NCI-H1417 (cell line): ENCODE measurements at places on chromosomes 6 and 20.

GRCh38 chr20:38447251-38447661 is 12.1 kb upstream of the SNHG17 start:
- DNase-seq: no peak

GRCh38 chr6:110951986-110952794 is 6.3 kb upstream of the GTF3C6 start:
- DNase-seq: no peak

- DNase-seq: no peak
Measured at GRCh38 chr6:149393002-149393679, 6.9 kb upstream of the SUMO4 start.

- peak; percentile 22 for DNase-seq
Measured at GRCh38 chr6:107662333-107662732, 161.8 kb downstream of the SCML4 start.

DNA sequence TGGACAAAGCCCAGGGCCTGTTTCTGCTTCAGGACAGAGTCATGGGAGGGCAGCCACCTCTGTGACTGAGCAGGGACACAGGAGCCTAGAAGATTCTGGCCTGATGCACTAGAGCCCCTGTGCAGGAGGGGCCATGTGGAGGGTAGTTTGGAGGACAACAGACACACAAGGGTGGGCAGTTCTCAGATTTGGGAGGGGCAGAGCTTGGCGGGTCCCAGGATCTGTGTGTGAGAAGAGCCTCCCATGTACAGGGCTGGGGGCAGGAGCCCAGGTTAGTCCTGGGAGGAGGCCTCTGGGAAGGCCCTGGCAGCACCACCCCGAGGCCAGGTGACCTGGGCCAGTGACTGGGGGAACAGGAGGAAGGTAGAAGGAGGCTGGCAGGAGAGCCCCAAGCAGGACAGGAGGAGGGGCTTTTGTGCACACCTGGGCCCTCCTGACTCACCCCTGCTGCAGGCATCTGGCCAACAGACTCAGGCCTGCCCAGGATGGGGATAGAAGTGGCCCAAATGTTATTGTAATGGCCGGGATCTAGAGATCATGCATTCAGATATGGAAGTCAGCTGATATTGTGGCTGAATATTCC is 1.4 kb upstream of the ULBP3 start:
- DNase-seq: no peak

GRCh38 chr6:138035070-138035469 is 72.1 kb downstream of the PERP start:
- peak; percentile 19 for DNase-seq

DNA sequence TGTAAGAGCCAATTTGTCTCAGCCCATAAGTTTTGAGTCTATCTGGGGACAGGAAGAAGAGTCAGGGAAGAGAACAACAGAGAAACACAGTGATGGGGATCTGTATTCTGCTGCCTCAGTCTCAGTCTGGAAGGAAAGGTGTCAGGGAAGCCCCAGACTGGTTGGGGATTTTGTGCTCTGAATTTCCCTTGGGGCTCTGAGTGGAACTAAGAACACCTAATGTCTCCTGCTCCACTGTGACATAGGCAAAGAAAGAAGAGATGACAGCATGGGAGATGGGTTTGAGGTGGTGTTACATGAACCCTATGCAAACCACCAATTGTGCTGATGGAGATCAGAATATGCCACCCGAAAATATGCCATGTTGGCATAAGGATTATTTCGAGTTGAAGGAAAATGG is 139.5 kb upstream of the MYLIP start:
- DNase-seq: no peak

- DNase-seq: no peak
Measured at GRCh38 chr6:135320721-135321621, 139.9 kb downstream of the MYB start.
